Osteocyte (in vitro differentiated cells): ENCODE measurements at places on chromosomes 12 and 14. TPM values are rescaled to one million over a fixed set of nuclear protein-coding genes. Genes with fewer than 3 reads are reported as not detected.

DNA sequence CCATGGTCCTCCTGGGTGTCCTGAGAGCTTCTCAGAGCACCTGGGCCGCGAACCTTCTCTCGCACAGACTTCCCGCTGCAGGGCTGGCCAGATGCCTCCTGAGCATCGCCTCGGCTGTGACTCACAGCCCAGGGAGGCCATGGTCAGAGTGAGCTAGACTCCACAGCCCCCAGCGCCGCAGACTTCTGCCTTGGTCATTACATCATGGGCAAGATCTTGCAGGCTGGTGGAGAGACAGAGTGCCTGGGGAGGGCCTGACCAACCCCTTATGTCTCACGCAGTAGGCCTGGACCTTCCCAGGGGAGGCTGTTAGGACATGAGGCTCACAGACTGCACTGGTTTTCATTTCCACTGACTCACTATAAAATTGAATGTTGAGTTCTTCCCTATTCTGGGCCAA is 41.8 kb downstream of the SMOC1 start:
- H3K4me3 ChIP-seq: no peak overlapping the region
- no peak overlapping the region for H3K27ac ChIP-seq
- no peak for DNase-seq
- H3K36me3 ChIP-seq: no peaks in the 10 kb centered on the region

- H3K4me3 ChIP-seq: no peak overlapping the region
- DNase-seq: no peak
- H3K27me3 ChIP-seq: no peaks in the 10 kb centered on the region
- no peak overlapping the region for H3K27ac ChIP-seq
- H3K36me3 ChIP-seq: no peaks in the 10 kb centered on the region
Measured at GRCh38 chr12:105986779-105987684, 151.7 kb downstream of the NUAK1 start.

DNA sequence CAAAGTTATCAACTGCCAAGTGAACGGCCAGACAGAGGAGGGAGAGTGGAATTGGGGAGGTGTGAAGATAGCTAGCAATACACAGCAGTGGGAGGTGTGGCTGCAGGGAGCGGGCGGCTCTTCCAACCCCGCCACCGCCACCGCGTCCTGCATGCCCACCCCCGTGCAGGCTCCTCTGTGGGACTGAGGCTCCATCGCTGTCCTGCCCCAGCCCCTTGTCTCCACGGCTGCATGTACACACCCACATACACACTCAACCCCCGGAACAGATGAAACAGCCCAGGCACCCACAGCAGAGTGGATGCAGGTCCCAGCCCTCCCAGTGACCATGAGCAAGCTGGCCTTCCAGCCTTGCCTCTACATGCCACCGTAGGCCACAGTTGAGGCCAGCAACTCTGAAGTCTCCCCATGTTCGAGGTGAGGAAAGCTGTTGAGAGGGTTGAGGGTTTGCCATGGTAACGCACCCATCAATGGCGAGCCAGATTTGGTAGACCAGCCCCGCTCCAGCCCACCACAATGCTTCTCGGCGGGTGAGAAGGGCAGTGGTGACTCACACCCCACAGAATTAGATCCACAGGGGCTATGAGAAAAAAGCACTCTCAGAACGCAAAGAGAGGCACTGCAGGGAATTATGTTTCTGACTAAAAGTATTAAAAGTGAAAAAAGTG is 39.3 kb downstream of the PITPNM2 start:
- peaks cover 64% of the 10 kb centered on the region for H3K4me1 ChIP-seq
- peaks cover 3% of the 10 kb centered on the region for H3K36me3 ChIP-seq
- H3K27ac ChIP-seq: peak overlapping the region; percentile 84
- H3K4me3 ChIP-seq: no peak overlapping the region
- H3K27me3 ChIP-seq: no peaks in the 10 kb centered on the region

GRCh38 chr12:15806826-15807225 is 17.6 kb upstream of the EPS8 start:
- no peak overlapping the region for H3K27ac ChIP-seq
- H3K4me1 ChIP-seq: peaks cover 6% of the 10 kb centered on the region
- DNase-seq: no peak
- H3K27me3 ChIP-seq: no peaks in the 10 kb centered on the region

GRCh38 chr14:95047754-95048153 is 109.6 kb downstream of the DICER1 start:
- no peaks in the 10 kb centered on the region for H3K36me3 ChIP-seq
- no peak for DNase-seq
- peaks cover 2% of the 10 kb centered on the region for H3K4me1 ChIP-seq
- H3K27me3 ChIP-seq: peaks cover 29% of the 10 kb centered on the region

- H3K36me3 ChIP-seq: no peaks in the 10 kb centered on the region
- H3K4me3 ChIP-seq: no peak overlapping the region
- H3K27me3 ChIP-seq: peaks cover 6% of the 10 kb centered on the region
- no peak overlapping the region for H3K27ac ChIP-seq
- no peak for DNase-seq
Measured at GRCh38 chr14:92848887-92849286, 54.8 kb downstream of the GOLGA5 start.

- H3K4me1 ChIP-seq: peaks cover 17% of the 10 kb centered on the region
- peaks cover 38% of the 10 kb centered on the region for H3K36me3 ChIP-seq
- H3K27me3 ChIP-seq: no peaks in the 10 kb centered on the region
- H3K4me3 ChIP-seq: no peak overlapping the region
Measured at GRCh38 chr12:24833513-24833912, 115.4 kb downstream of the BCAT1 start.

GRCh38 chr12:101001669-101002068 is 207.1 kb downstream of the ANO4 start:
- no peak overlapping the region for H3K27ac ChIP-seq
- H3K4me3 ChIP-seq: no peak overlapping the region
- no peaks in the 10 kb centered on the region for H3K36me3 ChIP-seq
- no peaks in the 10 kb centered on the region for H3K27me3 ChIP-seq
- H3K4me1 ChIP-seq: no peaks in the 10 kb centered on the region
- no peak for DNase-seq

DNA sequence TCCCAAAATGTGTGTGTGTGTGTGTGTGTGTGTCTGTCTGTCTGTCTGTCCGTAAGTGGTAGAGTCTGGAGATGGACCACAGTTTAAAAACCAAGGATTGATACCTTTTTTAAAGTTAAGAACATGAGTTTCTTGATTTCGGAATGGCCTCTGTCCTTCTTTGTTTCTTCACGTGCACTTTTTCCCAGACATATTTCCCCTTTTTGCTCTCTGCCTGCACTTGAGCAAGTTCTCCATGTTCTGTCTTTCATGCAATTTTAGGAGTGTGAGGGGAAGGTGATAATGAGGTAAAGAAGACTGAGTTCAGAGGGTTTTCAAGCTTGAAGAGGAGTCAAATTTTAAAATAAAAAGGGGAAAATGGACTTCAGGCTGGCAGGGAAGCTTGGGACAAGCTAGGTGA is 12.7 kb downstream of the OLR1 start:
- no peaks in the 10 kb centered on the region for H3K4me1 ChIP-seq
- no peak overlapping the region for H3K4me3 ChIP-seq
- H3K27ac ChIP-seq: no peak overlapping the region
- DNase-seq: no peak

GRCh38 chr14:53591816-53592215 is 364.8 kb downstream of the BMP4 start:
- peaks cover 51% of the 10 kb centered on the region for H3K27me3 ChIP-seq
- H3K36me3 ChIP-seq: no peaks in the 10 kb centered on the region
- H3K4me3 ChIP-seq: no peak overlapping the region
- no peak for DNase-seq
- no peaks in the 10 kb centered on the region for H3K4me1 ChIP-seq
- no peak overlapping the region for H3K27ac ChIP-seq

DNA sequence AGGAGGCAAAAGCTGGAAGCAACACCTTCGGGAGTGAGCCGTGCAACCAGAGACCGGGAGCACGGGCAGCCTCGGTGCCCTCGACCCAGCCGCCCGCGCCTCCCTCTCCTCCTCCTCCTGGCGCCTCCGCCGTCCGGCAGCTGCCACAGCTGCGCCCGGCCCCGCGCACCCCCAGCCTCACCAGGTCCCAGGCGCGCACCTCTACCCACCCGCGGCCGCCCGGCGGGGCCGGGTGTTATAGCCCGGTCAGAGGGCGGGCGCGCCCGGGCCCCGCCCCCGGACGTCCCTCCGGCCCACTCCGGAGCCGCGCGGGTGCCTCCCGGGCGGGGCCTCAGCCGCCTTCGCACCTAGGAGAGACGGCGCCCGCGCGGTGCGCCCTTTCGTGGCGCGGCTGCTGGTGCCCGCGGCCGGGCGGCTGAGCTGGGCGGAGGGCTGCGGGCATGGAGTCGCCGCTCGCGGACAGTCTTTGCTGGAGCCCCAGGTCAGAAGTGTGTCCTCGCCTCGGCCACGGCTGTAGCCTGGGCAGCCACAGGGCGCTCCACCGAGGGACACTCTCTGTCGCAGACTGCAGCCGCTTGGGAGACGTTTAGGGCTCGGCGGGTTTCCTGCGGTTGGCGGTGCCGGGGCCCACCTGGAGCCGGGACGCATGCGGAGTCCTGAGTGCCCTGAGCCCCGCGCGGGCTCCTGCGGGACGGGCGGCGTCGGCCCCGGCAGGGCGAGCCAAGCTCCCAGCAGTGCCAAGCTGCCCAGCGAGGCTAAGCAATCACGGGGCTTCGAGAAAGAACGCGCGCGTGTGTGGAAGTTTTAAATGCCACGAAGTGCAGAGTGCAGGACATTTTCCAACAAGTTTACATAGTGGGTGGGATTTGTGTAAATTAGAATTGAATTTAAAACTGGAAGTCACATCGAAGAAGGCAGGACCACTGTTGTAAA is at the start of gene CPM:
Gene CPM (minus strand): TSS at position 211 of the 933 bp plus-strand sequence. CDS start 334 bp downstream, outside the sequence.
- no peak for DNase-seq
- peaks cover 39% of the 10 kb centered on the region for H3K27me3 ChIP-seq
- H3K4me1 ChIP-seq: peaks cover 6% of the 10 kb centered on the region
- no peaks in the 10 kb centered on the region for H3K36me3 ChIP-seq

DNA sequence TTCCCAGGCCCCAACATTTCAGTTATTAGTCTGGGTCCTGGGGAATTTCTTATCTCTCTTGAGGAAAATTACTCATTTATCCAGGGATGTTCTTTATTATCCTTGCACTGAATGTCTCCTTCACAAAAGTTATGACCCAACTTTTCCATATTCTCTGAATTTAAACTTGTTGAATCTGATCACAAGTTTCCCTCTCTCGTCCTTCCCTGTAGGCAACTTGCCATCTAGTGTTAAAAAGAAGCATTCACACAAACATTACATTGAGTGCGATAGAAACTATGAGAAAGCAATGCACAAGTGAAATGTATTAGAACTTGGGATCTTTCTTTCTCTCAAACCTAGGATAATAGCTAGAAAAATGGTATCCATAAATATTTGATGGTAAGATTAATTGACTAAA is 608.4 kb downstream of the FSCB start:
- H3K36me3 ChIP-seq: no peaks in the 10 kb centered on the region
- no peak overlapping the region for H3K4me3 ChIP-seq
- no peaks in the 10 kb centered on the region for H3K4me1 ChIP-seq
- H3K27ac ChIP-seq: no peak overlapping the region
- H3K27me3 ChIP-seq: no peaks in the 10 kb centered on the region
- DNase-seq: no peak

DNA sequence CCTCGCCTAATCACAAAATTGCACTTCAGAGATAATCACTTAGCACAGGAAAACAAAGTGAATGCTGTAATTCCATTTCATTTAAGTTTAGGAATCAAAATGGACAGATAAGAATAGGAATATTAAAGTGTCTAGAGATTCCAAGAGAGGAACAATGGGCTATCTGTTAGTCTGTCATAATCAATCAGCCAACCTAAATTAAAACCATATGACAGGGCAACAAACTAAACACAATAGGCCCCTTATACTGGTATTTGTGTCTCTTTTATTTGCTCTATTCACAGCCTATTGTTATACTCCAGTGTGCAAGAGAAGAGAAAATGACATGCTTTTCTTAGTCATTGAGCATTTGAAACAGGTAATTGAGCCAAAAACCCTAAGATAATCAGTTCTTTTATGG is 259.4 kb downstream of the PRKD1 start:
- no peak for DNase-seq
- no peak overlapping the region for H3K27ac ChIP-seq
- no peak overlapping the region for H3K4me3 ChIP-seq
- no peaks in the 10 kb centered on the region for H3K27me3 ChIP-seq
- peaks cover 3% of the 10 kb centered on the region for H3K36me3 ChIP-seq

- DNase-seq: peak; percentile 93
- H3K4me1 ChIP-seq: peaks cover 59% of the 10 kb centered on the region
- peak overlapping the region; percentile 95 for H3K4me3 ChIP-seq
- H3K36me3 ChIP-seq: peaks cover 17% of the 10 kb centered on the region
- H3K27me3 ChIP-seq: no peaks in the 10 kb centered on the region
Measured at GRCh38 chr12:89353188-89353822, 1.0 kb upstream of the DUSP6 start.

GRCh38 chr12:54641089-54641488 is 6.4 kb upstream of the LACRT start:
- no peak overlapping the region for H3K27ac ChIP-seq
- no peak for DNase-seq
- no peak overlapping the region for H3K4me3 ChIP-seq
- no peaks in the 10 kb centered on the region for H3K27me3 ChIP-seq
- H3K36me3 ChIP-seq: no peaks in the 10 kb centered on the region

- no peaks in the 10 kb centered on the region for H3K4me1 ChIP-seq
- H3K4me3 ChIP-seq: no peak overlapping the region
- no peaks in the 10 kb centered on the region for H3K36me3 ChIP-seq
- H3K27me3 ChIP-seq: no peaks in the 10 kb centered on the region
Measured at GRCh38 chr14:38083039-38083438, 124.7 kb upstream of the SSTR1 start.

- H3K36me3 ChIP-seq: peaks cover 21% of the 10 kb centered on the region
- H3K27me3 ChIP-seq: no peaks in the 10 kb centered on the region
- peaks cover 5% of the 10 kb centered on the region for H3K4me1 ChIP-seq
Measured at GRCh38 chr12:50174971-50175715, 8.0 kb upstream of the CERS5 start.

- no peaks in the 10 kb centered on the region for H3K4me1 ChIP-seq
- no peak overlapping the region for H3K27ac ChIP-seq
- H3K4me3 ChIP-seq: no peak overlapping the region
Measured at GRCh38 chr14:93713726-93714405, 74.4 kb downstream of the PRIMA1 start.

- H3K27ac ChIP-seq: no peak overlapping the region
- no peaks in the 10 kb centered on the region for H3K4me1 ChIP-seq
- H3K27me3 ChIP-seq: peaks cover 3% of the 10 kb centered on the region
- no peak for DNase-seq
Measured at GRCh38 chr12:44465139-44465538, 411.0 kb downstream of the NELL2 start.

DNA sequence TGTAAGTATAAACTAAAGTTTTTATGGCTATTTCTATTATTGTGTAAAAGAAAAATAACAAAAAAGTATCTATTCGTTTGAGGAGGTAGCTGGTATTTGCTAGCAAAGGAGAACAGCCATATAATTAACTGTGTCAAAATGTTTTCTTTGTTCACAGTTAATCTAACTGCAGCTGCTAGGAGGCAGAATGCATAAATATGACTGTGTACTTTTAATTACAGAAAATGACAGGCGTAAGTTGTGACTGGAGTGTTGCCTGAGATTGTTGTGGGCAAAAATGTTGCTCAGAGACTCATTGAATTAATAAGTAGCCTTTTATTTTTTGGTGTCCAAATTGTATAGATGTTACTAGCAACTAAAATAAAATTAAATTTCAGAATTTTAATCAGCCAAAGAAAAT is 33.5 kb downstream of the PTPRO start:
- no peaks in the 10 kb centered on the region for H3K4me1 ChIP-seq
- H3K4me3 ChIP-seq: no peak overlapping the region
- no peaks in the 10 kb centered on the region for H3K36me3 ChIP-seq
- DNase-seq: no peak
- peaks cover 17% of the 10 kb centered on the region for H3K27me3 ChIP-seq

Gene HOXC4
- total RNA-seq: not detected in 2 replicates

Gene TCHP
- 14.4 and 15.7 TPM in 2 replicates for total RNA-seq

Gene ENDOU
- not detected in 2 replicates for total RNA-seq

Gene HOXC9
- total RNA-seq: not detected in 2 replicates

Gene GOLT1B
- total RNA-seq: 56.9 and 65.4 TPM in 2 replicates

Gene MSRB3
- 75.8 and 77.3 TPM in 2 replicates for total RNA-seq

Gene GUCY2C
- total RNA-seq: not detected in 2 replicates

Gene SUOX
- total RNA-seq: 16.2 and 19.4 TPM in 2 replicates
